Transverse colon (tissue), 4 donors: ENCODE measurements at places on chromosomes 2 and 18. TPM values are rescaled to one million over a fixed set of nuclear protein-coding genes. Genes with fewer than 3 reads are reported as not detected.

The WDR12 gene
- total RNA-seq = 46.0 TPM

GRCh38 chr18:62763101-62763521, 47.8 kb downstream of the PHLPP1 start:
- no peak overlapping the region for H3K4me3 ChIP-seq
- no peaks in the 10 kb centered on the region for H3K27me3 ChIP-seq
- no peaks in the 10 kb centered on the region for H3K36me3 ChIP-seq
- H3K4me1 ChIP-seq = peaks cover 13% of the 10 kb centered on the region
- no peak for DNase-seq
- no peak overlapping the region for H3K27ac ChIP-seq

The UGT1A10 gene
- 87.5 TPM for total RNA-seq

- peaks cover 11% of the 10 kb centered on the region for H3K4me1 ChIP-seq
- DNase-seq = no peak
- H3K36me3 ChIP-seq = no peaks in the 10 kb centered on the region
- H3K27me3 ChIP-seq = no peaks in the 10 kb centered on the region
- no peak overlapping the region for H3K4me3 ChIP-seq
- peak overlapping the region; percentile 29 for H3K27ac ChIP-seq
Measured at GRCh38 chr2:239911641-239912071, 113.5 kb downstream of the NDUFA10 start.

GRCh38 chr2:166167449-166167848, 39.6 kb upstream of the SCN1A start:
- no peaks in the 10 kb centered on the region for H3K36me3 ChIP-seq
- H3K27me3 ChIP-seq = no peaks in the 10 kb centered on the region
- H3K4me3 ChIP-seq = no peak overlapping the region
- no peak for DNase-seq
- no peaks in the 10 kb centered on the region for H3K4me1 ChIP-seq

The PLB1 gene
- 0.64 TPM for total RNA-seq

GRCh38 chr2:203242518-203242917, 3.7 kb downstream of the CYP20A1 start:
- no peak for DNase-seq
- no peak overlapping the region for H3K27ac ChIP-seq
- H3K27me3 ChIP-seq = no peaks in the 10 kb centered on the region
- no peak overlapping the region for H3K4me3 ChIP-seq
- no peaks in the 10 kb centered on the region for H3K36me3 ChIP-seq

DNA sequence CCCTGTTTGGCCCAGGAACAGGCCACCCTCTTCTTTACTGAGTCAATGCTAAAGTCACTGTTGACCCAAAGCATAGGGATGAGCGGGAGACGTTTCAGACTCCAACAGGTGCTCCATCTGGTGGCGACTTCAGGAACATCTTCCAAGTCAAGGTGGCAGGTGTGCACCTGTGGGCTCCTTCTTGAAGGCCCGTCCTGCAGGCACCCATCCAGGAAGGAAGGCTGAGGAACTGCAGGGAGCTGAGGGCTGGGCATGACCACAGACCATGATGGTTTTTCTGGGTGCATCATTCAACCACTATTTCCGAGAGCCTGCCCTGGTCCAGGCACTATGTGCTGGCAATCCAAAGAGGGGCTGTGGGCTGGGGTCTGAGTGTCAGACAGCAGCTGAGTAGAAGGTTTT, 142.8 kb downstream of the NDUFA10 start:
- no peak overlapping the region for H3K4me3 ChIP-seq
- no peak overlapping the region for H3K27ac ChIP-seq
- DNase-seq = peak; percentile 66
- H3K27me3 ChIP-seq = no peaks in the 10 kb centered on the region

DNA sequence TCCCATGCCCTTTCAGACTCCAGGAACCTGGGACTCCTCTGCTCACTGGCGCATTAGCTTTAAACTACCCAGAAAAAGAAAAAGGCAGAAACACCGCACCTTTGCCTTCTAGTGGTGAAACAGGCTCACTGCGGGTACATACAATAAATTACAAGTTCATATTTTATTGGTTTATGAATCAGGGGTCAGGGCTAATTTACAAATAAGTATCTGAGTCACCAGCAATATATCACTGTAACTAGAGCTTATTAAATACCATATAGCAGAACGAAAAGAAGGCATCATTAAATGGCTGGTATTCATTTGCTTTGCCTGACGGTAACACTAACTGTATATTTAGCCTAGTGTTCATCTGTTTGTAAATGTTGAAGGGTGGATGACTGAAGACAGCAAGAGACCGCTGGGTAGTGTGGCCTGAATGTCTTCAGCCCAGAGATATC, 26.9 kb upstream of the DTNB start:
- DNase-seq = no peak
- no peak overlapping the region for H3K4me3 ChIP-seq
- H3K4me1 ChIP-seq = no peaks in the 10 kb centered on the region
- H3K36me3 ChIP-seq = no peaks in the 10 kb centered on the region
- peaks cover 6% of the 10 kb centered on the region for H3K27me3 ChIP-seq
- no peak overlapping the region for H3K27ac ChIP-seq
